CD4-positive, alpha-beta T cell treated with Interferon gamma for 1 hour (primary cell): ENCODE measurements at places on chromosomes 1 and 21.
A peak's percentile ranks its signal among the peaks of the same experiment; 100 is the strongest.

DNA sequence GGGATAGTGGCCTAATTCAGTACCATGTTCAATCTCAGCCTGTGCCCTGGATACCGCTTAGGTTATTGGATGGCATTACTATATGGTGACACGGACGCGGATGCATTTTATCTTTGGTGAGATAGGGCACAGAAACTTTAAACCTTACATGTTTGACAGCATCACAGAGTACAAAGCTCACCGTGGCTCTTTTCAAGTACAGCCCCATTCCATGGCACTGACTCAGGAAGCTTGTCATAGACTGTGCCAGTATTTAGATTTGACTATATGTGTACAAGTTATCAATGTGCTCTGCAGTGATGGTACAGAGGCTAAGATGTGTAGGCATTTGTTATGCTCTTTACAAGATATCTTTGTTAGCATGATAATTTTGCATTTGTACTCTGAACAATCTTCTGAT is 169.0 kb downstream of the RYR2 start:
- DNase-seq: no peak

- DNase-seq: peak; percentile 49
Observed at GRCh38 chr1:233295237-233295974, at the start of gene PCNX2. Gene PCNX2 (minus strand): TSS chr1:233295725. CDS start chr1:233295478, 247 bp downstream.

GRCh38 chr21:40819071-40819900 is 27.7 kb downstream of the DSCAM start:
- no peak for DNase-seq

DNA sequence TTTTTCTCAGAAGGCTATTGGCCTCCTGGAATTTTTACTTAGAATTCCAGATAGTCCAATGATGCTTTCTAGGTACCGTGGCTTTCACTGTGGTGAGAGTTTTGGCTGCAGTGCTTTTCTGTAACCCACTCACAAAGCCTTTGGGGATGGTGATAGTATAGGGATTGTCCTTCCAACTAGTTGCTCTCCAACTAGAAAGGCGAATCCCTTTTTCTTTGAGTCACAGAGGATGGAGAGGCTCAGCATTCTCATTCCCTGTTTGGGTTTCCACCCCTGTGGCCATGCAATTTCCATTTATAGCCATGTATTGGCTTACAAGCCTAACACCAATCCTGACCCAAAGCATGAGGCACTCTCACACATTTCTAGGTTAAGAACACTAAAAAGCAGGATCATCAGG is 300.3 kb downstream of the DISC1 start:
- DNase-seq: no peak

- peak; percentile 77 for DNase-seq
Observed at GRCh38 chr1:25031966-25032667, 102.0 kb upstream of the RUNX3 start.

DNA sequence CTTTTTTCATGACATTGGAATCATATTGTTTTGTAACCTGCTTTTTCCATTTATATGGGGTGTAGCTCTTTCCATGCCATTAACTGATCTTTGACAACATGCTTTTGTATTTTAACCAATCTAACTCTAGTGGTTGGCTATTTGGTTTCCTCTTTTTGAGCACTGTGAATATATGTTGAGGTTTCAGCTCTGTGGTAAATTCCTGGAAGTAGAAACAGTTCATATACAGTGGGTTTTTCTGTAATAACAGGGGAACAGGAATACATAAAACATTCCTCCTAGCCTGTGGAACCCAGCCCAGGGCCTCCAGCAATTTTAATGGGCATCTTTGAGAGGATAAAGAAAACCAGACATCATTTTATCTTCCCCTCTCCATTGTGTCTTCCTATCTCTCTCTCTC is 17.4 kb downstream of the AZIN2 start:
- DNase-seq: no peak

- DNase-seq: no peak
Observed at GRCh38 chr21:45827302-45827692, 154.3 kb upstream of the COL6A1 start.

- no peak for DNase-seq
Observed at GRCh38 chr1:91689641-91690481, 189.2 kb downstream of the CDC7 start.

GRCh38 chr1:158516966-158517365 is 37.2 kb downstream of the OR6Y1 start:
- no peak for DNase-seq

GRCh38 chr1:93552741-93553455 is 105.0 kb downstream of the FNBP1L start:
- no peak for DNase-seq

GRCh38 chr1:198157847-198158725 is 1.3 kb downstream of the NEK7 start:
- no peak for DNase-seq

DNA sequence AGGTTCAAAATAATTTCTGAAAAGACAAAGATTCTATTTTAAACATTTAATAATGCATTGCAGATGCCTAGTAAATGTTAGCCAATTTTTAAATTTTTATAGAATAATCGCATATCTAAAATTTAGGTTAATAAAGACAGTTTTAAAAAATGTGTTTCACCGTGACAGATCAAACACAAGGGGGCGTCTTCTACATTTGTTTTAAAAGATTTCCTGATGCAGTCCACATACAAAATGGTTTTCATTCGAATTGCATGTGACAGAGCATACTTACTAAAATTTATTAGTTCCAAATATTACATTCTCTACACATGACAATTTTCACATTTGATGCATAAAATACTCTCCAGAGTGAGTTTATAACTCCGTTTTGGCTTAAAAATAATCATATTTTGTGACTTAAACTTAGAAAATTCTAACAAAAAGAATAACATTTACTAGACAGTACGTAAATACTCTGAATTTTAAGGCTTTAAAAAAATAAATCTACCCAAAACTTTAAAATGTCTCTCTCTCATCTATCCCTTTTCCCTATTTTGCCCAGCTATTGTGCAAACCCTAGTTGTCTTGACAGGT is 75.5 kb downstream of the ADAMTS1 start:
- DNase-seq: no peak

GRCh38 chr21:24955275-24955961 is 651.9 kb downstream of the MRPL39 start:
- DNase-seq: no peak

GRCh38 chr21:33395891-33396331 is 7.3 kb upstream of the IFNGR2 start:
- no peak for DNase-seq

- DNase-seq: no peak
Observed at GRCh38 chr1:244207042-244207934, 156.2 kb downstream of the ZBTB18 start.

DNA sequence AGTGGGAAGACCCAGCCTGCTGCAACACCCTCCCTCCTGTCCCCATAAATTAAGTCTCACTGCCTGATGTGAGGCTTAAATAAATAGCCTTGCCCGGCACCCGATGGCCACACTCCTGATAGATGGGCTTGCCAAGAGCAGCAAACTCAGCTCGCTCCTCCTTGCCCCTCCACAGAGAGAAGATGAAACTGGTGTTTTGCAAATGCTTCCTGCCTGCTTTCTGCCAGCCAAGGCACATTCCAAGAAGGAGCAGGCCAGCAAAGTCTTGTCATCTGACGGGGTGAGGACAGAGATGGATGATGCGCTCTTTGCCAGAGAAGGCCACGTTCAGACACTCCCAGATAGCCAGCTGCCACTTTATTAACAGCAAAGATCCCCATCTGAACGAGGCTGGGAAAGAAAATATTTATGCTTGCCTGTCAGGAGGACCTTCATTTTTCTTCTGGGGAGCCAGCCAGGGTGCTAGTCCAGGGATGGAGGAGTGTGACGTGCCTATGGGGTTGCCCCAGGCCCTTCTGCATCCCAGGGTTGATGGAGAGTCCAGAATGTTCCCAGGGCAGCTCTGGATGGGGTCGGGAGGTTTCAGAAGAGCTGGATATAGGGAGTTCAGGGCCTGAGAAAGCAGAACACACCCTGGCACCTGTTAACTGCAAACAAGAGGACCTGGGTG is 265.4 kb downstream of the FOXD2 start:
- DNase-seq: no peak

DNA sequence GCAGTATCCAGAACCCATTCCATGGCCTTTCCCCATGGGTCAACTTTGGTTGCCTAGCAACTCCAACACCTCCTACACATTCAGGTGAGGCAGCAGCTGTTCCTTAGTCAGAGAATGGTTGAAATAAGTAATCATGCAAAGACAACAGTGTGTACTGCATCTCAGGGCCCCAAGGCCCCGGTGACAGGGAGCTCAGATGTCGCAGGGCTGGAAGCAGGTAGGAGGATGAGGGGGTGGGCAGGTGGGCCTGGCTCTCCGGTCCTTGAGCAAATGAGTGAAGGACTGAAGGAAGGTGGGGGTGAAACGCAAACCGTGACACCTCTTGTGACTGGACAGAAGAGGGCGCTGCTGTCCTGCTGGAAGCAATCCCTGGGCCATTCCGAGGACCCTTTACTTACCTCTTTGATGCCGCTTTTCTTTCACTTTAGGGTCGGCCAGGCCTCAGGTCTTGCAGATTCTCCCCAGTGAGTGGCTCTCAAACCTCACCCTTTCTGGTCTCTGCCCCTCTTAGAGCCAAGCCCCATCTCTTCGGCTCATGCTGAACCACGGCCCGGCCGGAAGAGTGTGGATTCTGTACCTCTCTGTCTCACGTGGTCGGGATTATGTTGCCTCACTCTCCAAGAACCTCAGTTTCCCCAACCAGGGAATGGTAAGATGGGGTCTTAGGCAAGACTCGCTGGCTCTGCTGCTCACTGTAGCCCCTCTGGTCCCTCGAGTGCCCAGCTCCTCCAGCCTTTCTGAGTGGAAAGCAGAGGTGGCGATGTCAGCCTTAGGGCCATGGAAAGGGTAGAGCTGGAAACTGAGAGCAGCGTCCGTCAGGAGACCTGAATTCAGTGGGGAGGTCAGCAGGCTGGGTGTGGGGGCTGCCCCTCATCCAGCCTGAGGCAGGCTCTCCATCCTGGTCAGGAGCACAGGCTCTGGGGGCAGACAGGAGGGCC is 5.6 kb upstream of the KCNA10 start:
- DNase-seq: peak; percentile 28

GRCh38 chr1:116763116-116763786 is 9.0 kb downstream of the CD2 start:
- DNase-seq: peak; percentile 60

- no peak for DNase-seq
Observed at GRCh38 chr1:63909526-63909925, 135.7 kb downstream of the ROR1 start.

- no peak for DNase-seq
Observed at GRCh38 chr1:44227211-44227610, 13.9 kb downstream of the DMAP1 start.
